Stimulated activated CD4-positive, alpha-beta T cell treated with anti-CD3 and anti-CD28 coated beads, Interleukin-12 subunit alpha, Interleukin-12 subunit beta, amount 100 ng/mL, for 4 hours (primary cell): ENCODE measurements at places on chromosomes 3 and 15.

DNA sequence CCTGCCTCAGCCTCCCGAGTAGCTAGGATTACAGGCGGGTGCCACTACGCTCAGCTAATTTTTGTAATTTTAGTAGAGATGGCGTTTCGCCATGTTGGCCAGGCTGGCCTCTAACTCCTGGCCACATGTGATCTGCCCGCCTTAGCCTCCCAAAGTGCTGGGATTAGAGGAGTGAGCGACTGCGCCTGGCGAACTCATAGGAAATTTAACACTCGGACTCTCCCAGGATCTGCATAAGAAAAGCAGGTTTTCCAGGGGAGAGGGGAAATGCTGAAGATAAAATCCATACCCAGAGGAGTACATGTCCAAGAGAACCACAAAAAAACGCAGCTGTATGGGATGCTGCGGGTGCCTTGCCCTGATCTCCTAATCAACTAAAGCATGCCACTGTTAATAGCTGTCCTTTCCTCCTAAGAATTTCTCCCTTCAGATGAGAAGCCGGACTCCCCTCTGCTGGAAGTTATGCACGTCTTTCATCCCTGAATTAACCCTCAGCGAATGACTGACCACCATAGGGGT, 25.3 kb upstream of the TGFBR2 start:
- DNase-seq, result no peak

DNA sequence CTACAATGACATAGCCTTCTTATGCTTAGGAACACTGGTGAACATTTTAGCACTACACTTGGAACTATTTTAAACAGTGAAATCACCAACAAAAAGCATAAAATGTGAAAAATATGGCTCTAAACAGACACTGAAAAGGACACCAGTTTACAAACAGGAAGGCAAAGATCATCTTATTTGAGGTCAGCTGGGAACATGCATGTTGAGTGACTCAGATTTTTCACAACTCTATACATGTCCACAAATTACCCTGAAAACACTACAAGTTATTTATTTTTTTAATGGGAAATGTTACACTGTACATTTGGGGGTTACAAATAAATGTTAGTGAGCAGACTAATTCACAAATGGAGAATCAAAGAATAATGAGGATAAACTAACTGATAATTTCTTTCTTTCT, 12.5 kb upstream of the GK5 start:
- no peak for DNase-seq

- peak; percentile 38 for DNase-seq
These were observed 9.9 kb upstream of the LEKR1 start for GRCh38 chr3:156816091-156816793.

DNA sequence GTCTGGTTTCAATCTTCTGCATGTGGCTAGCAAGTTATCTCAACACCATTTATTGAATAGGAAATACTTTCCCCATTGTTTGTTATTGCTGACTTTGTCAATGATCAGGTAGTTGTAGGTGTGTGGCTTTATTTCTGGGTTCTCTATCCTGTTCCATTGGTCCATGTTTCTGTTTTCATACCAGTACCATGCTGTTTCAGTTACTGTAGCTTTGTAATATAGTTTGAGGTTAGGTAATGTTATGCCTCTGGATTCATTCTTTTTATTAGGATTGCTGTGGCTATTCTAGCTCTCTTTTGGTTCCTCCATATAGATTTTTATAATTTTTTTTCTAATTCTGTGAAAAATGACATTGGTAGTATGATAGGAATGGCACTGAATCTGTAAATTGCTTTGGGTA, 58.3 kb downstream of the LRRC49 start:
- no peak for DNase-seq

- DNase-seq, result no peak
These were observed 130.7 kb downstream of the ALCAM start for GRCh38 chr3:105497386-105497785.

- DNase-seq, result no peak
These were observed 769 bp upstream of the CSPG4 start for GRCh38 chr15:75713338-75713895.

GRCh38 chr3:106299300-106300098, 430.7 kb upstream of the CBLB start:
- no peak for DNase-seq

DNA sequence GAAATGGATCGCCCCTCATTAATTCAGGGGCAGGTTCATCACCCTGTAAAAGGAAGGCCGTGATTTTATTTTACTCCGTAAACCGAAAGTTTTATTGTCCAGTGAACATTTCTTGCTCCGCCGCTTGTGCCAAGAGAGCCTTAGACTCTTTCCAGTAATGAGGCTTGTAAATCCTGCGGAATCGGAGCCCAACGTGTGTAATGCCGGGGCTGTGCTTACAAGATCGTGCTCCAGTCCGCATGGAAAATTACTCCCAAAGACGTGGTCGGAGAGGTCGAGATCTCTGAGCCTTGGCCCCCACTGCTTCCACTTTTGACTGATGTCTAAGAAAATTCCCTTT, 649 bp upstream of the PLOD2 start:
- no peak for DNase-seq

DNA sequence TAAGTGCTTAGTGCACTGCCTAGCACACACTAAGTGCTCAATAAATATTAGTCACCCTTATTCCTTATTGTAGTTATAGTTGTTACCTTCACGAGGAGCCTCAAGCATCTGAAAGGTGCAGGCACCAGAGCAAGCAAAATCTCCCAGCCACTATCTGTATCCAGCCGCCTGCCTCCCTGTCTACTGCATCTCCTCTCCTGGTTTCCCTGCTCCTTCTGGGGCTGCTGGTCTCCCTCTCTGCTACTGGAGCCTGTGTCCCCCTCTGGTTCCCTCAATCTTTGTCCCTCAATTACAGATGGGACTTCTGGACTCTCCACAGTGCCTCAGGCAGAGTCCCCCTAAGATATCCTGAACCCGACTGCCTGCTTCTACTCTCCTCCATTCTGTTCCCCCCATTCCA, 18.8 kb downstream of the MYL3 start:
- DNase-seq, result no peak

GRCh38 chr3:160719710-160720109, 36.3 kb upstream of the PPM1L start:
- DNase-seq, result no peak

DNA sequence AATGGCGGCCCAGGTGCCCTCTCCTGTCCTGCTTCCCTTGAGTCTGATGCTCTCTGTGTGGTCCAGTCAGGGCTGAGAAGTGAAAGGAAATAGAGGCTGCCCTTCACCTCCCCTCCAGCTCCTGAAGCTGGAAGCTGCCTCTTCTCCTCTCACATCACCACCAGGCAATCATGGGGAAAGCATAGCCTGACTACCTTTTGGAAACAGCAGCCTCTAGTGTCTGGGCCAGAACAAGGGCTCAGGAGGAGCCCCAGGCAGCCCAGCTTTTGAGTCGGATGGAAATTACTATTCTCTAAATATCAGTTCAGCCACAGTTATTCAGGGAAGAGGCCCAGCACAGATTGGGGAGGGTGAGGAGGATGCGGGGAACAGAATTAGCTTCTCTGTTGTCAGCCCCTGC, 43.3 kb upstream of the CCDC174 start:
- DNase-seq, result no peak

DNA sequence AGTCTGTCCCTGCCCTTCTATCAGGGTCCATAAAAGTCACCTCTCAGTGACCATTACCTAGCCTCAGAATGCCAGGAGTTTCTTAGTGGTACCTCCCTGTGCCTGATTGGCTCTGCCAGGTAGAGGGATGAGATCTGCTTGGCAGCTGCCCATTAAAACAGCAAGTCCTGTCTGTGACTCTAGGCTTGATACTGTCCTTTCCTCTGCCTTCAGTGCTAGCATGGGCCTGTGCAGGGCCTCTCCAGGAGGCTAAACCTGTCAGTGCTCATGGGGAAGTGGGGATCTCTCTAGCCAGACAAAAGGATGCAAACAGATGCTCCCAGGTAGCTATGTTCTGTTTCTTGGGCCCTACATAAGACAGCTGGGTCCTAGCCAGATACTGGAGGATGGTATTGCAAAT, 10.0 kb upstream of the MANF start:
- DNase-seq, result no peak

DNA sequence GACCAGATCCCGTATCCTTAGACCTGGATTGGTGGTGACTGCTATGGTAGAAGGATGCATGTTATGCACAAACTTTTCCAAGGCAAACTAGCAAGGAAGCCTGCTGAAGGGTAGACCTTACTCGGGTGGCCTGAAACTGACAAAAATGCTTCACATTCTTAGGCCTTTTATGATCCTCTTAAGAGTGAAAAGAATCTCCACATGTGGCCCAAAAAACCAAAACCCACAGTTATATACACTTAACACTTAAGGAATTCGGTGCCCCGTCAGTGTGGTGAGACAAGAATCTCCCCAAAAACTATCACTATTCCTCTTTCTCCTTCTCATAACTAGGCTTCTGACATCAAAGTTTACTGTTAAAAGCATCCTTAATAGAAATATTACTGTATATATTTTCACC, 130.1 kb upstream of the SOX2 start:
- no peak for DNase-seq

DNA sequence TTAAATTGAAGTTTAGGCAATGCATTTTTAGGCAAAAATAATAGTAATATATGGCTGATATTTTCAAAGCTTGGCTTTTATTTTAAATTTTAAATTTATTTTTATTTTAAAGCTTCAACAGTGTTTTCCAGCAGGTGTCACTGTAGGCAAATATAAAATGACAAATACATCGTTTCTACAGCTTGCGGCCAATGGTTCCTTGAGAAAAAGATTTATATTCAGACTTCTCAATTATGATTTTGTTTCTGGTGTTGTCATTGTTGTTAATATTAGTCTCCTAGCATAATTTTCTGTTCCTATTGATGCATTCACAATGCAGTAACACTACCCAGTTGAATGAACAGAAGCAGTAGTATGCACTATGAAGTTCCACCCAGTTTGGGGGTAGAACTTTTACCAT, 220.7 kb upstream of the DNAJC19 start:
- no peak for DNase-seq

DNA sequence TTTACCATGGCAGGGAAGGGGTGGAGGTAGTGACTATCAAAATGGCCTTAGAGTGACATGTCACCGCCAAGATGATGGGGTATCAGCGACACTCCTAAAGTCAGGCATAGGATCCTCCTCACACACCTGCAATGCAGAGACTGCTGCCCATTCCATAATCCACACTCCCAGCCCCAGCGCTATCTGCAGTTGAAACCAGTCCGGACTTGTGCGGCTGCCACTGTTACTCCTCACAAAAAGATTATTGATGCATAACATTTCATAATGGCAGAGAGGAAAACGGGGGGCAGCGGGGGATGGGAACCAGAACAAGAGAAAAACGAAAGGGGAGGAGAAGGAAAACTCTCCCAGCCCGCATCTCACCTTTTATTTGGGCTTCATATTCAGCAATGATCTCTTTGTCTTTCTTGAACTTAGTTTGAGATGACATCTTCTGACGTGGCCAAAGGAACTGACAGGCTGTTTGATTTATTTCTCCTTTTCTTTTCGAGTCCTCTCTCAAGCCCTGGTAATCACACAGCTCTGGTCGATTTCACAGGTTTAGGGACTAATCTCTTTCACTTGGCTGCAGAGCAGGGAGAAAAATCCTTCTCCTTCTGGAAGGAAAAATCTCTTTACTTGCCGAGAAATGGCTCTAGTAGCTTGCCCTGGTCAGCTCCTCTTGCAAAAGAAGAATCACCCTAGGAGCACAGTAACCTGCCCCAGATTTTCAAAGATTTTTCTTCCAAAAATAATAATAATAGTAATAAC, 749 bp downstream of the SRGAP3 start:
- DNase-seq, result no peak

DNA sequence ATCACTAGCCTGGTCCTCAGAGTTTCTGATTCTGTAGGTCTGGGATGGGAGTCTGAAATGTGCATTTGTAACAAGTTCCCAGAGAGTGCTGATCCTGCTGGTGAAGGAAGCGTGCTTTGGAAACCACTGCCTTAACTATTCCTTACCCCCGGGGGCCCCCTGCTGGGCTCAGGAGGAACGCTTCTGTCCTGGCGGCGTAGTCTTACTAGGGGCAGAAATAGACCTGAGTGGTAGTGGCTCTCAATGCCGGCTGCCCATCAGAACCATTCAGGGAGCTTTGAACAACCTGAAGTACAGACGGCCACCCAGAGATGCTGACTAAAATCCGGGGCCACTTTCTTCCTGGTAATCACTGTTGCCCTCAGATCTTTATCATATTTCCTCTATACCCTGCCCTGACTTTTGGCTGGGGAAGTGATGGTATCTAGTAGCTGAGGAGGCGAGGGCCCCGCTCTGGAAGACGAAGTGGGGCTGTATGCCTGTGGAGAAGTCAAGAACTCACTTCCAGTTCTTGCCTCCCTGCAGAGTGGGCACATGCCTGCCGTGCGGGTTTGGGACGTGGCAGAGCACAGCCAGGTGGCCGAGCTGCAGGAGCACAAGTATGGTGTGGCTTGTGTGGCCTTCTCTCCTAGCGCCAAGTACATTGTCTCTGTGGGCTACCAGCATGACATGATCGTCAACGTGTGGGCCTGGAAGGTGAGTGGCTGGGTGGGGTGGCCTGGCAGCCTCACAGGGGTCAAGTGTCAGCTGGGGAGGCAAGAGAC, 16.3 kb upstream of the JMJD7 start:
- DNase-seq, result peak; percentile 71

GRCh38 chr3:185279587-185280138, 25.8 kb upstream of the EHHADH start:
- DNase-seq, result no peak

- no peak for DNase-seq
These were observed 92.8 kb upstream of the NMNAT3 start for GRCh38 chr3:139770577-139770976.

GRCh38 chr3:149648525-149648924, 9.3 kb downstream of the WWTR1 start:
- DNase-seq, result no peak

- no peak for DNase-seq
These were observed 257.4 kb upstream of the ADAMTS9 start for GRCh38 chr3:64945171-64945729.

- DNase-seq, result no peak
These were observed 32.2 kb downstream of the VEPH1 start for GRCh38 chr3:157471064-157471463.

GRCh38 chr3:55170444-55170843, 242.6 kb upstream of the LRTM1 start:
- no peak for DNase-seq

- no peak for DNase-seq
These were observed 66.7 kb downstream of the BBX start for GRCh38 chr3:107589454-107589853.

GRCh38 chr15:35062738-35063099, 22.4 kb downstream of the NANOGP8 start:
- DNase-seq, result no peak
